NCI-H2107 (cell line): ENCODE measurements at places on chromosomes 11 and 22.
A peak's percentile ranks its signal among the peaks of the same experiment; 100 is the strongest.

DNA sequence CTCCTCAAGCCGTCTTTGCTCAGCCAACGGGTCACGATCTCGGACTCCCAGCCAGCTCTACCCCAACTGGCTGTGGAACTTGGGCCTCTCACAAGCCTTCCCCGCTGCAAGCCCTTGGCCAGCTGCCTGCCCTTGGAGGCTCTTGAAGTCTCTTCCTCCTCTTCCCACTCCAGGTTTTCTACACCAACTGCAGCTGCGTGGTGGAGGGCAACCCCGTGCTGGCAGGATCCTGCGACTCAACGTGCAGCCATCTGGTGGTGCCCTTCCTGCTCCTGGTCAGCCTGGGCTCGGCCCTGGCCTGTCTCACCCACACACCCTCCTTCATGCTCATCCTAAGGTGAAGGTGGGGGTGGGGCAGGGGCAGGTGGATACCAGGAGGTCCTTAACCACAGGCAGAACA, 40.5 kb upstream of the TPBGL start:
- no peak for DNase-seq

DNA sequence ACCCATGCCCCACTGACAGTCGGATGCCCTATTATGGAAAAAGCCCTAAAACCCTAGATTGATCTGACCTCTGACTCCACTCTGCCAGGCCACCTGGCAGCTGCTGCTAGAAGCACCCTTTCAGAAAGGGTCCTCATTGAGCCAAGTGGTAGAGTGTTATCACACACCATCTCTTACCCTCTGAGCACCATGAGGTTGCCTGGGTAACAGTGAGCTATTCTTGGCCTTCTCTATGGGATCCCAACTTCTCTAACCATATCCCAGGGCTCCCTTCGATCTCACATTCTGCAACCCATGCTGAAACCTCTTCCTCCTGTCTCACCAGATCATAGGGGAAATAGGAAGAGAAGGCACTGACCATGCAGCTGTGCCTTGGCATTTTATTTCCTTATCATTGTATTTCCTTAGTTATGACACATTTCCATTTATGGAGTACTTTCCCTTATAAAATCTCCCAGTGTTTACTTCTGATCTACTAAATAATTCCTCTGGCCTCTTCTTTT, 52.7 kb downstream of the MPPED2 start:
- no peak for DNase-seq

- no peak for DNase-seq
These were observed 57.5 kb upstream of the CD82 start for GRCh38 chr11:44507896-44508445.

DNA sequence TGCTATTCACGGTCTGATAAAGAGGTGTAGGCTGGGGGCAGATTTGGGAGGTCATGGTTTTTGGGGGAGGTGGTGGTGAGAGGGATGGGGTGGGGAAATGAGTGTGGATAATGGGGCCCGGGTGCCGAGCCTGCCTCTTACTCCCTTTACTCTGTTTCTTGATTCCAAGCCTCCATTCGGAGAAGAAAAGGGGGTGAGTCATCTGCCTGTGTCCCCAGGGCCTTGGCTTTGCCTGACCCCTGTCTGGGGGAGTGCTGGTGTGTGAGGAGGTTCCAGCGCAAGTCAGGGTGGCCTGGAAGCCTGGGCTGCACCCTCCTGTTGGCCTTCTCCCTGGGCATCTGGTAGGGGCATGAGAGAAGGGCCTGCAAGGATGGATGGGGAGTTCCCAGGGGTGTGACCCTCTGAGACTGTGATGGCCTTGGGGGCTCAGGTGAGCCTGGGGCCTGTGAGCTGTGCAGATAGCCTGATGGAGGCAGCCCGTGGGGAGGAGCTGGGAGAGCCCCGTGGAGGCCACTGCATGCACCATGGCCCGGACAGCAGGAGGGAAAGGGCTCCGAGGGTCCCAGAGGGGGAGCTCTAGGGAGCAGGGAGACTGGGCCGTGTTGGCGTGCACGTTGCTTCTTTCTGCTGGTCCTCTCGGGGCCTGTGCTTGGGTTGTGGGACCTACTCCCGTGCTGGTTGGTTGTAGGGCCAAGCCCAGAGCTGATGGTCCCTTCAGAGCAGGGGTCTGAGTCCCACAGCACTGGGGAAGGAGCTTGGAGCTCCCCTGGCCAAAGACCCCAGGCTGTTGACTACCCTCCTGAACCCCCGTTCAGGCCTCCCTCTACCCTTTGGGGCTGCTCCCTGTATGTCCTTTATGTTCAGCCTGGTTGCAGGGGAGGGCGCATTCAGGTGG, 26.3 kb upstream of the ACR start:
- DNase-seq = no peak

DNA sequence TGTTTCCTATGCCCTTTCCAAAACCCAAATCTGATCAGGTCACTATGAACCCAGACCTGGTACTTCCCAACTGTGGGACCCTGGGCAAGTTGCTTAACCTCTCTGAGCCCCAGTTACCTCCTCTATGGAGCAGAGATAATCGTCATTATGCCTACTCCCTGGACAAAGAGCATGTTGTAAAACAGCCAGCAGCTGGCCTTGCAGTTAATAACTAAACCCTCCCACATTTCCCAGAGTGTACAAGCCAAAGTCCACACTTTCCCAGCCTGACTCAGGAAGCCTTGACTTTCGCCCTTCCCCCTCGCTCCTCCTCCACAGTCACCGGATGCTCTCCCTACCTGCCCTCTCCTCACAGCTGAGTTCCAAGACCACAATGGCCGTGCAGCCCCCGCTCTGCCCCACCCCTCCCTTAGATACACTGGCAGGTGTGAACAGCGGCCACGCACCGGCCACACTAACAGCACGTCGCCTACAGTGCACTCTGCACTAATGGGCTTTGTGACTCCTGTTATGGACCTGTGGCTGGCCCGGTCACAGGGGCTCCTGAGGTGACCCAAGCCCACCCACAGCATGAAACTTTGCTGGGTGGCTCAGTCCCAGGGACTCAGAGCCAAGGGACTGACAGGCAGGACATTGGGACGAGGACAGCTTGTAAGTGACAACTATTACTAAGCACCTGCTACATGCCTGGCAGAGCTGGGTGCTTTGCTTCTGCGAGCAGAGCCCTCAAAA, 15.6 kb upstream of the MFNG start:
- no peak for DNase-seq

- DNase-seq = no peak
These were observed 29.7 kb downstream of the FAR1 start for GRCh38 chr11:13698132-13698531.

GRCh38 chr11:4626207-4627099, 10.8 kb upstream of the OR51D1 start:
- DNase-seq = peak; percentile 81

DNA sequence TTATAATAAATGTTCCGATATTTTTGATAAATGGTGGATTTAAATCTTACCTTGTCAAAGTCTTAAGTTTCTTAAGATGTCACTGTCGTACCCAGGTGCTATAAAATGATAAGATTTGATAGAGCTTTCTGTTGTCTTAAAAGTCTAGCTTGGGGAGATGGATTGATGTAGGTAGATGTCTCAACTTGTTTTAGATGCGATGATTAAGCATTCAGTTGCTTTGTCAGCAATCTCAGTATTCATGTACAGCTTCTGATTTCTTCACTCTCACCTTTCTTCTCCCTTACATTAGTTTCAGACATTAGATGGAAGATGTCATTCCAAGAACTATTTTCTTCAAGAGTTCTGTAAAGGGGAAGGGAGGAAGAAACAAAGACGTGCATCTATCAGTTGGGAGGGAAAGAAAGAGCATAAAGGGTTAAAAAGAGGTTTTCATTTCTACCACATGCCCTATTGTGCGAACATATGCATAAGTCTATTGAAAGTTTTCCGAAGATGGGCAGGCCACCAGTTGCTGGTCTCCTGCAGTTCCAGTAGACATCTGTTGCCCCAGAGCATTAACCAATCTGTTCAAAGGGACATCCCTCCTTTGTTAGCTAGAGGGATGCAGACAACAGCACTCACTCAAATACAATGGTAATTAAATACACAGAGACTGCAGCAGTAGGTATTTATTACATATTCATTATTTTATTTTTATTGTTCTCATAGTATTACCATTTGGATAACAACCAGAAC, 38.4 kb downstream of the ZC3H12C start:
- DNase-seq = no peak

DNA sequence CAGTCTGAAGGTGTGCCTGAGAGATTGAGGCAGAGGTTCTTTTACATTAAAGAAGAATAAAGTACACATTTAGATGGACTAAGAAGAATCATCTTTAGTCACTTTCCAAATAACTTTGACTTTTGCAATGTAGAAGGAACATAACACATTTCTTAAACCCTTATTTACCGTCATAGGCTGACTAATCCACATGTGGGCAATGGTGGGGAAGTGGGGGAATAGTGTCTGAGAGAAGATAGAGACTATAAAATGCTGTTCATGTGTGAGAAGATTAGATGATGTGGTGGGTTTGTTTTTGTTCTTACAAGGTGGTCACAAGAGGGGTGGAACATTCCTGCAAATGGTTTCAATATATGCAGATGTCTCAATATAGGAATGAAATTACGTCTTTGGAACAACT, 1.8 kb downstream of the MS4A4A start:
- no peak for DNase-seq
